A549 treated with Mapracorat at 1 μM for 4 hours (cell line): ENCODE measurements at places on chromosomes 6 and 20. TPM values are rescaled to one million over a fixed set of nuclear protein-coding genes. Genes with fewer than 3 reads are reported as not detected.

Gene RBM24
- 6.4 to 8.7 TPM (median 6.6 TPM) in 5 replicates for total RNA-seq

Gene BEND3
- 3.1 to 3.9 TPM (median 3.4 TPM) in 5 replicates for total RNA-seq

Gene FANCE
- 3.1 to 3.8 TPM (median 3.6 TPM) in 5 replicates for total RNA-seq

Gene SLC32A1
- not detected in 5 replicates for total RNA-seq

Gene RIPOR3
- 0.06 TPM in 1 of 5 replicates, not detected in the others for total RNA-seq

Gene OR12D1
- total RNA-seq = not detected in 5 replicates

Gene F13A1
- not detected in 5 replicates for total RNA-seq

Gene LY6G5C
- total RNA-seq = 0.92 to 1.6 TPM (median 1.1 TPM) in 5 replicates

Gene CRISP3
- not detected in 5 replicates for total RNA-seq

Gene TLDC2
- not detected in 5 replicates for total RNA-seq

Gene RBBP8NL
- 0.52 to 1.0 TPM (median 0.73 TPM) in 5 replicates for total RNA-seq

Gene FGD2
- 0.04 to 0.08 TPM in 2 of 5 replicates, not detected in the others for total RNA-seq

Gene HLA-DOB
- 0.11 to 0.20 TPM in 2 of 5 replicates, not detected in the others for total RNA-seq

Gene CCN6
- not detected in 5 replicates for total RNA-seq

Gene BMP7
- 0.34 to 1.0 TPM (median 0.58 TPM) in 5 replicates for total RNA-seq

Gene RALGAPA2
- total RNA-seq = 1.1 to 2.0 TPM (median 1.5 TPM) in 5 replicates
